ENCODE measurements at places on chromosomes 12 and 14.

- no peak for DNase-seq
Measured at GRCh38 chr14:59321626-59321949, 133.1 kb downstream of the DAAM1 start.

- no peak for DNase-seq
Measured at GRCh38 chr14:23694949-23695663, 58.9 kb downstream of the DHRS2 start.

GRCh38 chr14:88960496-88960895, 136.0 kb downstream of the TTC8 start:
- no peak for DNase-seq

GRCh38 chr14:60819575-60819974, 85.0 kb downstream of the MNAT1 start:
- DNase-seq, result no peak

DNA sequence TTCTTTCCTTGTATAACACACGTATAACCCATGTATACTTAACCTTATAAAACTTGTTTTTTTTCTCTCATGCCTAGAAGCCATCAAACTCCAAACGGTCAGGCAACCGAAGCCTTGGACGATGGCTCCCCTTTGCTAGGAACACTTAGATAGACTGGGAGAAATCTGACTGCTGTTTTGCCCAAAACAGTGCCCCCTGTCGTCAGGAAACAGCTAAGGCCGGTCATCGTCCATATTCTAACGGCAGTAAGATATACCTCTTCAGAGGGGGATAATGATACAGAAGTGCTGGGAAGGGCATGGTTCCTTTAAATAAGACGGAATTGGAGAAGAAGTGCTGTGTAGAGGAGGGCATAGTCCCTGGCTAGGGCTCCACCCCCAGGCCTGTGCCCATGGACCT, 130.5 kb downstream of the SLC41A2 start:
- DNase-seq, result no peak

DNA sequence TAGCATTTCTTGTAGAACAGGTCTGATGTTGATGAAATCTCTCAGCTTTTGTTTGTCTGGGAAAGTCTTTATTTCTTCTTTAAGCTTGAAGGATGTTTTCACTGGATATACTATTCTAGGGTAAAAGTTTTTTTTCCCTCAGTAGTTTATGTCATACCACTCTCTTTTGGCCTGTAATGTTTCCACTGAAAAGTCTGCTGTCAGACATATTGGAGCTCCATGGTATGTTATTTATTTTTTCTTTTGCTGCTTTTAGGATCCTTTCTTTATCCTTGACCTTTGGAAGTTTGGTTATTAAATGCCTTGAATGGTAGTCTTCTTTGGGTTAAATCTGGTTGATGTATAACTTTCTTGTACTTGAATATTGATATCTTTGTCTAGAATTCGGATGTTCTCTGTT, 306.1 kb downstream of the FUT8 start:
- no peak for DNase-seq

- DNase-seq, result no peak
Measured at GRCh38 chr14:85061256-85061655, 468.7 kb upstream of the FLRT2 start.

GRCh38 chr12:129659961-129660622, 243.7 kb downstream of the TMEM132D start:
- DNase-seq, result no peak

- peak; percentile 25 for DNase-seq
Measured at GRCh38 chr12:101763246-101763931, 24.1 kb upstream of the SYCP3 start.

- no peak for DNase-seq
Measured at GRCh38 chr12:26705851-26706250, 127.1 kb downstream of the ITPR2 start.

DNA sequence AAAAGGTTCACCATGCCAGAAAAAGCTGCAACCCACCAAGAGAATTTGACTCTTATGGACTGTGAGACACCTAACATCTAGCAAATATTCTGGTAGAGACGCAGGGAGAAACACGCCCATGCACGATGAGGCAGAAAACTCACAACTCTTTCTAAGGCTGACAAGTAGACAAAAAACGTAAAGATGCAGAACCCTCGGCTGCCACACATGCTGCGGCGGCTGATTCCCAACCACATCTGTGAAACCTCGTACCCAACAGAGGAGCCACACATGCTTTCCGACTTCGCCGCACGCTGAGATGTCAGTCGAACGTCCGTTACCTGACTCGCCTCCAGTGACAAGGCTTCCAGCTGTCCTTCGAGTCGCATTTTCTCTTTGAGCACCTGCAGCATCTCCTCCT, 21.8 kb downstream of the GOLGA3 start:
- no peak for DNase-seq

GRCh38 chr12:48486261-48486660, 4.0 kb downstream of the C12orf54 start:
- no peak for DNase-seq

DNA sequence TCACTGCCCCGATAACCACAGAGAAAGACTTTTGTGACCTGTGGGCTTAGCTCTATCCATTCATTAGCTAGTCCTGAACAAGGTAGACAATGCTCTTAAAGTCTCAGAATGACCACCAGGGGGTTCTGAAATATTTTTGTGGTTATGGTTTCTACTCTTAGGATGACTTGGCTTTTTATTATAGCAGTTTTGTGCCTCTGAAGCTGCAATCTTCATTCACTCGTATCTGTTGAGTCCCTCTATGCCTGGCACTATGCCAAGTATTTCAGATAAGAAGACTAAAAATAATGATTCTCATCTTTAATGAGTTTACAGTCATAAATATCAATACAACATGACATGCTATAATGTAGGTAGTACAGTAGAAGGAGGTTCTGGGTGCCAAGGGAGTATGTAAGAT, 130.8 kb upstream of the TRHDE start:
- peak; percentile 1 for DNase-seq

DNA sequence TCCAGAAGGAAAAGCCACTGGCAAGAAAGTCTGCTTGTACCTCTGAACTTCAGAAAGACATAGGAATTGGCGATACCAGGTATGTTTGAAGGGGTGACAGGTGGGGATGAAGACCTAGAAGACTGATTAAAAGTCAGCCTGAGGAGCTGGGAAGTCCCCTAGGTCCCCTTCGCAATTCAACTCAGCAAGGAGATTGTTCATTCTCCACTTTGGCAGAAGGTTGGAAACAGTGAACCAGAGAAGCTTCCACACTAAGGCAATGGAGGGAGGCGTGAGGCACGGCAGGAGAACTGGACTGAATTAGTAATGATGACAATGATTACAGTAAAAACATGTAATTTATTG, 240.3 kb upstream of the TMPO start:
- no peak for DNase-seq

DNA sequence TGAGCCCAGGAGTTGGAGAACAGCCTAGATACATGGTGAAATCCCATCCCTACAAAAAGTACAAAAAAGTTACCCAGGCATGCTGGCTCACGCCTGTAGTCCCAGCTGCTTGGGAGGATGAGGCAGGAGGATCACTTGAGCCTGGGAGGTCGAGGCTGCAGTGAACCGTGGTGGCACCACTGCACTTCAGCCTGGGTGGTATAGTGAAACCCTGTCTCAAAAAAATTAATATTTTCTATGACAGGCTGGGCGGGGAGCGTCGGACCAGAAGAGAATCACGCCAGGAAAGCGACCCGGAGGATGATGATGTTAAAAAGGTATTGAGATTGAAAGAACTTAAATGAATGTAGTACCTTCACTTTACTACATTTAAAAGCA, 2.1 kb downstream of the PNN start:
- no peak for DNase-seq

GRCh38 chr14:55813630-55814029, 233.6 kb downstream of the KTN1 start:
- no peak for DNase-seq

- peak; percentile 32 for DNase-seq
Measured at GRCh38 chr12:54032627-54033100, at the start of gene HOXC5. HOXC5 (plus strand) TSS chr12:54033050; CDS start chr12:54033123, 73 bp downstream.

DNA sequence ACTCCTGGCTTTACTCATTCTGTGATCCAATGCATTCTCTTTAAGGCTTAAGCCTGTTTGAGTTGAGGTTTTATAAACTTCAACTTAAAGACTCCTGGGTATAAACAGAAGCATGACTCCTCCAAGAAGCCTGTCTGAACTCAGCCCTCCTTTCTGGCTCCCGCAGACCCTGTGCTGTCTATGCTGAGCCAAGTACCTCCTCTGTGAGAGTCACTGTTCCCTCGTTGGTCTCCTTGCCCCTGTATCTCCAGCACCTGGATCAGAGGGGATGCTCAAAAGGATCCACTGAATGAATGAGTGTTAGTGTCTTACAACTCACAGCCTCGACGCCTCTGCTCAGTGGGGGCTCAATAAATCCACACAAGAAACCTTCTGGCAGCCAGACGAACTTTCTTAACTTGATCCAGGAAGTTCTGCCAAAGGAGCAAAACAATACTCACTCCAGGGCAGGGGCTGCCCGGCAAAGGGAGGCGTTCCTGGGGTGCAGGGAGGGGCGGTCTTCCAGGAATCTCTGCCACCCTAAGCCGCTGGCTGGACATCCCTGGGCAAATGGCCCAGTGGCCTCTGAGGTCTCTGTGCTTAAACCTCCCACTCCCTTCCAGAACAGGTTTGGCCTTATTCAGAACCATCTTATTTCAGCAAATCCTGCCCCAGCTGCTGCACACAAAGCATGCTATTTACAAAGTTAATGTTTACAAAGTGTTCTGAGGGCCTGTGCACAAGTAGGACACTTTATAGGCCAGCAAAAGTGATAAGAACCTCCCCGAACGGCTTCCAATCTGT, 32.9 kb downstream of the MAP1LC3B2 start:
- DNase-seq, result no peak

- no peak for DNase-seq
Measured at GRCh38 chr12:87198181-87198580, 831.0 kb downstream of the C12orf50 start.

DNA sequence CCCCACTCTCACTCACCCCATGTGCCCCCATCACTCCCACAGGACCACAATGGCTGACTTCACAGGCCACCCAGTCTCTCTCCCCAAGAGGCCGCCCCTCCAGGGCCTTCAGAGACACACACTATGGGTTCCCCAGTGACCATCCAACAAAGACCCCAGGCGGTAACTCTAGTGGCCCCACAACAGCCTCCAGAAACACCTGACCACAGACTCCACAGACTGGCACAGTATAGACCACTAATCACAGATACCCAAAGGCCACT, 3.0 kb downstream of the ZNF605 start:
- DNase-seq, result no peak

DNA sequence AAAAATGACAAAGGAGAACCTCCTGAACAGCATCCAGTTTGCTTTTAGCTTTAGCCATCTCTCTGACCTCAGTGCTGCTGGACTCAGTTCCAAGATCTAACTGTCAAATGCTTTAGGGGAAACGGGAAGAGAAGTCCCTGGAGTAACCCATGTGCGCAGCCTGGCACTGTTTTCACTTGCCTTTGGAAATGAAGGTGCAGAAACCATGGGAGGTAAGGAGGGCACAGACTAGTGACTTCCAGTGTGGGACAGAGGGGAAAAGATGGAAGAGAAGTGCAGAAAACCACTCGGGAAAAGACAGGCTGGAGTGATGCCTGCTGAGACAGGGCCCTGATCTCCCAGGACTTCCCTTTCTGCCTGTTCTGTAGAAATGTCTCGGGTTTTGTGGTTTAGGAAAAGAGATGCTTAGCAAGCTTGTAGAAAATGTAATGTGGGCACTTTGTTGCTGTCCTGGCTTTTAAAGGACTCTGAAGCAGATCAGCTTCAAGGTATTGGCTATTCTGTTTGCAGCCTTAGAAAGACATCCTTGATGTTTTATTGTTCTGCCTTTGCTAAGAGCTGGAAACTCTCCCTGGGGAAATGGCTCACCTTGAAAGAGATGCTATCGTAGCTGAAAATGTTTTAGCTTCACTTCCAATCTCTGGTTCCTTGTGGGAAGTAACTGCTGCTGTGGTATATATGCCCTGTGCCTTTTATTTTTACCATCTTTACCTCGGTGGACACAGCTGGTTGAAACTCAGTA, 124.6 kb upstream of the HIF1A start:
- DNase-seq, result peak; percentile 73

DNA sequence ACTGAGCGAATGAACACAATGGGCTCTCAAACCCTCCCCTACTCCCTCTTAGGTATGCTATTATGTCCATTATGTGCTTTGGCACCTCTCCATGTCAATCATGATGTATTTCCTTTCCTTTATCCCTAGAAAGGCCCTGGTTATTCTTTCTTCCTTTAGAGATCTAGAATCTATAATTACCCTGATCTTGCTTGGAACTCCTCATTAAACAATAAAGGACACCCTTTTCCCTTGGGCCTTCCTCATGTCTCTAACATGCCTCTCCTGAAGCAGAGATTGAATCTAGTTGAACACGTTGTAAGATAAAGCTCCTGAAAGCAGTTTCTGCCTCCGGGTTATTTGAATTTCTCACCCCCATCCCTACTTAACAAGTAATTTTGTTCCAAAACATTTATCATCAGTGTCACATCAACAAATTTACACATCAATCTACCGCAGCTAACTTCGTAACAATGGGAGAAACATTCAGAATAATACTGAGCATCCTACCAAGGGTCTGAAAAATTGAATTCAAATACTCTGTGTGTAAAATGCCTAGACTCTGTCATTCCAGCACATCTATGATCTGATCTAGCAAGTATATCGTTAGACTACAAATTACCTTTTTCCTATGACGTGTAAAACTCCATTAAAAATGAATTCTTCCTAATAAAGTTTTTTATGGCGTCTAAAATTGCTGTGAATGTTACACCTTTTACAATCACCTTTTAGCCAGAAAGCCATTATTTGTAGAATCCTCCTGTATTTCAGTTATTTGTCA, 5.4 kb downstream of the USP44 start:
- no peak for DNase-seq

GRCh38 chr14:32244404-32244803, 41.3 kb upstream of the RNU6-8 start:
- DNase-seq, result no peak

GRCh38 chr12:105025890-105026289, 39.8 kb downstream of the NOPCHAP1 start:
- DNase-seq, result no peak

DNA sequence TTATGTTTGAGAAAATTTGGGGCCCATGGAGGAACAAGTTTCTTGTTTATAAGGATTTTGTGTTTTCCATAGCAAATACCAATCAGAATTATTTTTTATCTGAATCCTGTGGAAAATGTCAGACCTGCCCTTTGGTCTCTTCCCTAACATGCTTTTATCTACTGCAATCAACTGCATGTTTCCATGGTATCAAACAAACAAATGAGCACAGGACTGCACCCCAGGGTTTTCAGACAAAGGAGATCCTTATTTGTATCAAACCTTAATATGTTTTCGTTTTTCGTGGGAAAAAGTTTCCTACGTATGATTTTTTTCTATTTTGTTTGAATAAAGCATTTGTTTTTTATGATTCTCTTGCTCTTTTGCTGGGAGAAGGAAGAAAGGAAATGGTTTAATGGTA, 91.1 kb downstream of the GPR135 start:
- no peak for DNase-seq

DNA sequence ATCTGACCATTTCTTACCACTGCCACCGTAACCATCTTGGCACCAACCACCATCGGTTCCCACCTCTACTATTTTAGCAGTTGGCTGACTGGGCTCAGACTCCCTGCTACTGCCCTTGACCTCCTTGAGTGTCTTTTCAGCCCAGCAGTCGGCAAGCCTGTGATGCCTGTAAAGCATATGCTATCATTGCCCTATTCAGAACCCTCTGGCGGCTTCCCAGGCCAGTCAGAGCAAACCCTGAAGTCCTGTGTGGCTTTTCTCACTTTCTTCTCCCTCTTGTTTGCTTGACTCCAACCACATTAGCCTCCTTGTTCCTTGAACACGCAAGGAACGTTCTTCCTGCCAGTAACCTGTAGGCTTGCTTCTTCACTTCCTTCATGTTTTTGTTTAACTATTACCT, 6.2 kb downstream of the IRAK3 start:
- DNase-seq, result no peak

GRCh38 chr12:1373901-1374735, 220.3 kb downstream of the FBXL14 start:
- no peak for DNase-seq

Measured in HL-60 (cell line).